ENCODE measurements at places on chromosomes 12 and 14.

- no peak for ATAC-seq
These were observed 138.5 kb downstream of the SLC16A7 start for GRCh38 chr12:59734371-59734770.

DNA sequence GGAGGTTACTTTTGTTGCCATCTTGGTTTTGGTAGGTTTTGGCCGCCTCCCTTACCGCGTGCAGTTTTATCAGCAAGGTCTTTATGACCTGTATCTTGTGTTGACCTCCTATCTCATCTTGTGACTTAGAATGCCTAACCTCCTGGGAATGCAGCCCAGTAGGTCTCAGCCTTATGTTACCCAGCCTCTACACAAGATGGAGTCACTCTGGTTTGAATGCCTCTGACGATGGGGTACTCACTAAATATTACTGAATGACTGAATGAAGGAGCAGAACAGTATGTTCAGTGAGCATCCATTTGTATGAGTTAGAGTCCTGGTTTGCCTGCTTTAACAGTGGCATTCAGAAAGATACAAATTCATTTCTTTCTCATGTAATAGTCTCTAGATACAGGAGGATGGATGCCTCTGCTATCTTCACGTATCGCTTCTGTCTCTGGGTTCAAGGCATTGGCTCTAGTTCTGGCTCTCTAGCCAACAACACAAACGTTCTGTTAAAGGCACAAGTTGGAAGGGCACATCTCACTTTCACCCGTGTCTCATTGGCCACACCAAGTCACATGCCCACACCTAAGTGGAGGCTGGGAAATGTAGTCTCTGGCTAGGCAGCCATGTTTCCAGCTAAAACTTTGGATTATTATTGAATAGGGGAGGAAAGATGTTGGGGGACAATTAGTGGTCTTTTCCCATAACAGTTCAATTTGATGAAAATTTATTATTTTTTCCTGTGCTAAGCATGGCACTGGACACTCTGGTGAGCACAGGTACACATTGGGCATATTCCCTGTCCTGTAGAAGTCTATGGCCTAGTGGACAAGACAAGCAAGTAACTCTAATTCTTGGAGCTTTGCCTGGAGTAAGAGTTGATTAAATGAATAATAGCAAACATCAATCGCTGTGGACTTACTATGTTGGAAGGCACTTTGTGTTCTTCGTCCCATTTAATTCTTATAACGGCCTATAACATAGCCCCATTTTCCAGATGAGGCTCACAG is 75.2 kb upstream of the RPH3A start:
- ATAC-seq: no peak

DNA sequence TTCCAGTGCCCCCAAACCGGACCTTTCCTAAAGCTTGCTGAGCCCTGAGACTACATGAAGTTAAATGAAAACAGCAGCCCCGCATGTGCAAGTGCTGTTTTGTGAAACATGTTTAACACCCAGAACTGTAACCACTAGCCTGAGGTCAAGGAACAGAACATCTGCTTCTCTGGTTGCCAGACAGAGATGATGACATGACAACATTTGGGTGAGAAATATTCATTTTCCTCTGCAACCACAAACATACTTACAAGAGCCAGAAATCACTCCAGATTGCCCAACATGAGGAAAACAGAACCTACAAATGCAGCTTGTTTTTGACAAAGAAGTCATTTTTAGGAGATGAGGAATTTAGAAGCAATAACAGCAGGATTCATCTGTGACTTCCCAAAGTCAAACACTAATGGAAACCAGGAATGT is 110.4 kb downstream of the BCAT1 start:
- ATAC-seq: peak; percentile 87

- ATAC-seq: peak; percentile 13
These were observed 4.6 kb downstream of the AP1G2 start for GRCh38 chr14:23562822-23563472.

DNA sequence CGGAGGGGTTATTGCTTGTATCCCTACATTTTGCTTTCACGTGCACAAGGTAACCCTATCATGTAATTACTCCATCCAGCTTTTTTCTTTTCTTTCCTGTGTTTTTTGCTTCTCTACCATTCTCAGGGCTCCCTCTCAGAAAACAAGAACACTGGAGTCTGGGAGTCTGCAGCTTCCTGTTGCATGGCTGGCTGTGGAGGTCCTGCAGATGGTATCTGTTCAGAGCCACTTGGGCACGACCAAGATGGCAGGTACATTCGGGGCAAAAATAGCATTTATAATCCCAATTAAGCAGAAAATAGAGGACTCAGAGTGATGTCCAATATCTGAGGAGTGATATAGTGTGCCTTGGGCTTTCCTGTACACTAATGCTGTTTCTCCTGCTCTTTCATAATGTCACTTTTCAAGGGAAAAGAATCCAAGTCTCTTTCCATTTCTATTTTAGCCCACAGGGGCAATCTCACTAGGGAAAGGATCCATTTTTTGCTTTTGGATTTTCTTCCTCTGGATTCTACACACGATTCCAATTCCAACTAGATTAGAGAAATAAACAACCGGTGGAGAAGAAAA is 3.2 kb upstream of the NUMB start:
- no peak for ATAC-seq

DNA sequence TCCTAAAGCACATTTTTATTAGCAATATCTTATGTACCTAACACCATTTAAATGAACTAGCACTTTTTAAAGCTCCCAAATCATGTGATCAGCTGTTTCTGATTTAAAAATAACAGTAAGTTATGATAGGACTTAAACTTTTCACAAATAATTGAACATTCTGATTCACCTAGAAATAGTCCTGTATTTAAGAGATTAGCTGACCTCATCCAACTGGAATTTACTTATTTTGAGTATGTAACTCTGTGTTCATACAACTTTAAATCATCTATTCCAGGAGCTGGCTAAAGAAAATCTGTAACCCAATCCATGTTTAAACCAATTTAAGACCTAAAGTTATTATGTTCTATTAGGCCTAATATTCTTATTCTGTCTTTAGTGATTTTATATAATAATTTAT is 184.3 kb downstream of the CCDC91 start:
- no peak for ATAC-seq

DNA sequence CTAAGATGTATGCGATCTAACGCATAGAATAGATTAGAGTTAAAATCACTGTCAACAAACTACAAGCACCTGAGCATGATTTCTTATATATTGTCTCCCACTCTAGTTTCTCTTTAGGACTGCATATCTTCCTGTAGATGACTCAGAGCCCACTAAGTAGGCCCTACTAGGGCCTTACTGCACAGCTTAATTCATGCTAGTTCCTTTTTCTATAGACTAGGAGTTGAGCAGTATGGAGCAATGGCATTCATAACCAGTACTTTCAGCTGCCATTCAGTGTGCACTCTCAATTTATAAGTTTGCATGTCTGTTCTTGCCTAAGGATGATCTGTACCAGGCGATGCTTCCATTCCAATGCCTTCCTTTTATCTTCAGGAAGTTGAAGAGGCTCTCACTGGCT is 103.5 kb downstream of the METTL25 start:
- no peak for ATAC-seq

DNA sequence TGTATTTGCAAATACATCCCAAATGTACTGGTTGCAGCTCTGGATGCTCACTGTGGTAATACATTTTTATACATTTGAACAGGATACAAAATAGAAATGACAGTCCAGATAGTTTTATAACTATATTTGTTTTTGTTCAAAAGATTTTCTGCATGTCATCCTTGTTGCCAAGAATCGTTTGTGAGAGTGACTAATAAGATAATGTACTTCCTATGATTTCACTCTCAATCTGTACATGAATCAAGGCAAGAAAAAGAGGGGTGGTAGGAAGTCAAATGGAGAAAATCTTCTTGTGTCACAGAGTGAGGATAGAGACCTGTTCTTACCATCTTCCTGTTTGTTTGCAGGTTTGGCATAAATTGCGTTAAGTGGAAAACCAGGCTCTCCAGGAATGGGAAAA is 13.9 kb downstream of the ARPC3 start:
- ATAC-seq: no peak
